ENCODE measurements at places on chromosomes 5 and 9. TPM values are rescaled to one million over a fixed set of nuclear protein-coding genes. Genes with fewer than 3 reads are reported as not detected.

- no peak for DNase-seq
Observed at GRCh38 chr5:86716121-86716520, 98.4 kb downstream of the COX7C start.

DNA sequence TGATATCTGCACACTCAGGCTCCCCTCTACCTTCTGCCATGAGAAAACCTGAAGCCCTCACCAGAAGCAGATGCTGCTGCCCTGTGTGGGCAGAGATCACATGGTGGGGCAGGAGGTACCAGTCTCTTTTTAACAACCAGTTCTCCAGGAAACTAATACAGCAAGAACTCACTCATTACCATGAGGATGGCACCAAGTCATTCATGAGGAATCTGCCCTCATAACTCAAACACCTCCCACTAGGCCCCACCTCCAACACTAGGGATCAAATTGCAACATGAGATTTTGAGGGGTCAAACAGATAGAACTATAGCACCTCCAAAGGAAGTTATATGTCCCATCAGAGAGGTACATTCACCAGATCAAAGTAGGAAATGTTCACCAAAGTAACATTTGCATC, 136.3 kb upstream of the SHB start:
- DNase-seq: no peak

DNA sequence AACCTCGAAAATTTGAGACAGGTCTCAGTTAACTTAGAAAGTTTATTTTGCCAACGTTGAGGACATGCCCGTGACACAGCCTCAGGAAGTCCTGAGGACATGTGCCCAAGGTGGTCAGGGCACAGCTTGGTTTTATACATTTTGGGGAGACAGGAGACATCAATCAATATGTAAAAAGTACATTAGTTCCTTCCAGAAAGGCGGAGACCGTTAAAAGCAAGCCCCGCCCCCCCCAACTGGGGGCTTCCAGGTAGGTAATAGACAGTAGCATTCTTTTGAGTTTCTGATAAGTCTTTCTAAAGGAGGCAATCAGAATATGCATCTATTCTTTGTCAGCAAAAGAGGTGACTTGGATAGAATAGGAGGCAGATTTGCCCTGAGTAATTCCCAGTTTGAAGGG, 599 bp upstream of the MOCS2 start:
- no peak for DNase-seq

SLIT3 gene
- 46.3 TPM for total RNA-seq

NCS1 gene
- 98.5 TPM for total RNA-seq

DNA sequence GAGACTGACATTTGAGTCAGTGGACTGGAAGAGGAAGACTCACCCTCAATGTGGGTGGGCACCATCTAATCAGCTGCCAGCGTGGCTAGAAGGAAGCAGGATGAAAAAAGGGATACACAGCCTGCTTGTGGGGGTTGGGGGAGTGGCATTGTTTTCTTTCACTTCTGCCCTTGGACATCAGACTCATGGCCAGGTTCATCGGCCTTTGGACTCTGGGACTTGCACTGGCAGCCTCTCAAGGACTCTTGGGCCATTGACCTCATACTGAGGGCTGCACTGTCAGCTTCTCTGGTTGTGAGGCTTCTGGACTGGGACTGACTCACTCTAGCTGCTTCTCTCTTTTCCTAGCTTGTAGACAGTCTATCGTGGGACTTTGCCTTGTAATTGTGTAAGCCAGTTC, 374.9 kb downstream of the TLE1 start:
- no peak for DNase-seq

GRCh38 chr5:23234197-23234596, 273.2 kb upstream of the PRDM9 start:
- no peak for DNase-seq

GRCh38 chr5:8892926-8893325, 652.9 kb downstream of the SEMA5A start:
- DNase-seq: no peak

DNA sequence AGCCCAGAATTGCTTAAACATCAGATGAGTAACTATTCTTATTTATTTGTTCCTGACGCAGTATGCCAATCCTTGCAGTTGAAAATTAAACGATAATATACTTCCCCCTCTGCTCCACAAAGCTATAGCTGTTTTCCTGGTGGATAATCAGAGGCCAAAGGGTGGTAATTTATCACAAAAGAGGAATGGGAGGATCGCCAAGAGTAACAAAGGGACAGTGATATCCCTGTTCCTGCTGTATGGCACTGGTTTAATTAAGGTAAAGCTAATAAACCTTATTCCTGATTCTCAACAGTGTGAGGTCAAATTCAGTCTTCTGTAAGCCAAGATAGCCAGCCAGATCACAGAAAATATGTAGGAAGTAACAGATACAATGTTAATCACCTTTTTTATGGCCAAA, 33.4 kb upstream of the PTGER4 start:
- no peak for DNase-seq

DNA sequence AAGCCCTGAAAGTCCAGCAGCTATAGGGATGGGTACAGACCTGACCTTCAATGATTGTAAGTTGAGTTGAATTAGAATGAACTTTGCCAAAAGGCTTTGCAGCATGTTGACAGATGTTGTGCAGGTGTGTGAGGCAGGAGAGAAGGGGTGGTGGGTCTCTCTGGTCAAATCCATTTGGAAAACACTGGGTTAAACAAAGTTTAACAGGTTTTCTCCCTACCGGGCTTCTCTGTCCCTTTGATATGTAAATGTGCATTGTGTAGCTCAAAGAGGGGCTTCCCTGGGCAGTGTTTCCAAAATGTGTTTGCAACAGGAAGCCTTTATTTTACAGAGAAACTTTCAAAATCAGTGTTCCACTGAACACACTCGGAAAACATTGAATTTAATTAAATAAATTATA, 72.1 kb upstream of the BRINP1 start:
- DNase-seq: no peak

DNA sequence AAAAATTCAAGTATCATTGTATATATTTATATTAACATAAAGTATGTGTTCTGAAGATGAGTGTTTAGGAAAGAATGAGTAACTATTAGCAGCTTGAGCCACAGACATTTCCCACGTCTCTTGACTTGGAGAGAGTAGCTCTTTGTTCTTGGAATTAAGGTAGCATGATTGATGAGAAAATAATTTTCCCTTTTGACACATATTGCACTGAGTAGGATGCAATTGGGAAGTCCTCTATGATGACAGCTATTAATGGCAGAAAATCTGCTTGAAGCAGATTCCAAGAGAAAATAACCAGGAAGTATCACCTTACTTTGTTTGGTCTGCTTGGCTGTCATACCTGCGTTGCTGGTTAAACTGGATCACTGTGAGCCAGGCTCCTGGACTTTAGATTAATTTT, 204.8 kb downstream of the TLE4 start:
- DNase-seq: no peak

TTC1 gene
- total RNA-seq: 53.2 TPM

UNC5A gene
- not detected for total RNA-seq

GRCh38 chr9:112159781-112160180, 15.3 kb downstream of the SUSD1 start:
- DNase-seq: no peak

PTGR1 gene
- total RNA-seq: 50.0 TPM

- no peak for DNase-seq
Observed at GRCh38 chr9:126317513-126317912, 9.1 kb upstream of the MVB12B start.

CA9 gene
- not detected for total RNA-seq

DNA sequence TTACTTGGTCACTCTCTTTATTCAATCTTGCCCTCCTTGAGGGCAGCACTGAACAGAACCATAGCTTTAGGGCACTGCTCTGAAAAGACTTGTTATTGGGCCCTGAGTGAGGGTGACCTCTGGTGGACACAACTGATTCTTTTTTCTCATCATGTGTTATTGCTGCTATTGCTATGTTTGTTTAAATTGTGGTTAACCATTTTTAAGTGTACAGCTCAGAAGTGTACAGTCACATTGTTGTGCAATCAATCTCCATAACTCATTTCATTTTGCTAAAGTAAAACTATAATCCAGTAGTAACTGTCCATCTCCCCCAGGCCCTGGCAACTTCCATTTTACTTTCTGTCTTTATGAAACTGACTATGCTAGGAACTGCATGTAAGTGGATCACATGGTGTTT, 351.1 kb upstream of the RIOK2 start:
- no peak for DNase-seq
